ENCODE measurements at places on chromosomes 3 and 15. TPM values are rescaled to one million over a fixed set of nuclear protein-coding genes. Genes with fewer than 3 reads are reported as not detected.

Gene HGD
- 5.9 TPM for total RNA-seq

DNA sequence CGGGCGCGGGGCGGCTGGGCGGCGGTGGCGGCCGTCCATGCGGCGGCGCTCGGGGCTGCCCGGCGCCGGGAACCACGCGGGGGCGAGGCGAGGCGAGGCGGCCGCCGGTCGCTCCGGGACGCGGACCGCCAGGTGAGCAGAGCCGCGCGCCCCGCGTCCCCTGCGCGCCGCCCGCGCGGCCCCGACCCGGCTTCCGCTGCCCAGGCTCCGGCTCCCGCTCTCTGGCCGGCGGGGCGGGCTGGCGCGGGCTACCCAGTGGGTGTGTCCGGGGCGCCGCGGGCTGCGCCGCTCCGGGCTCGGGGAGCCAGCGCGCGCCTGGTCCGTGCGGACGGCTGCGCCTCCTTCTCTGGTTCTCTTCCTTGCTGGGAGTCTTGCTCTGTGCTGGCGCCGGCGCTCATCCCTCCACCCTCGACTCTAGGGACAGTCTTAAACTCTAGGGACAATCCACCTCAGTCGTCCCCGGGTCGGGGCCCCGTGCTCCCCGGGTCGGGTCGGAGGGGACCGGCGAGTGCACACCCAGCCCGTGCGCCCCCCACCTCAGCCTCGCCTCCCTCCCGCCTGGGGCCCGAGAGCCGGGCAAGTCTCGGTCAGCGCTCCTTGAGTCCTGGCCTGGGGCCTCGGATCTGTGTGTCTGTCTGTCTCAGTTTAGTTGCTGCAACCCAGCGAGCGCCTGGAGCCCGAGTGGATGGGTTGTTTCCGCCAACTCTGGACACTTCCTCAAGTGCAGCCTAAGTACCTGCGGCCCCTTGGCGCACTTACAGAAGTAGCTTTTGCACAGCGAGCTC lies 488 bp downstream of the THSD4 start:
- DNase-seq, result no peak

DNA sequence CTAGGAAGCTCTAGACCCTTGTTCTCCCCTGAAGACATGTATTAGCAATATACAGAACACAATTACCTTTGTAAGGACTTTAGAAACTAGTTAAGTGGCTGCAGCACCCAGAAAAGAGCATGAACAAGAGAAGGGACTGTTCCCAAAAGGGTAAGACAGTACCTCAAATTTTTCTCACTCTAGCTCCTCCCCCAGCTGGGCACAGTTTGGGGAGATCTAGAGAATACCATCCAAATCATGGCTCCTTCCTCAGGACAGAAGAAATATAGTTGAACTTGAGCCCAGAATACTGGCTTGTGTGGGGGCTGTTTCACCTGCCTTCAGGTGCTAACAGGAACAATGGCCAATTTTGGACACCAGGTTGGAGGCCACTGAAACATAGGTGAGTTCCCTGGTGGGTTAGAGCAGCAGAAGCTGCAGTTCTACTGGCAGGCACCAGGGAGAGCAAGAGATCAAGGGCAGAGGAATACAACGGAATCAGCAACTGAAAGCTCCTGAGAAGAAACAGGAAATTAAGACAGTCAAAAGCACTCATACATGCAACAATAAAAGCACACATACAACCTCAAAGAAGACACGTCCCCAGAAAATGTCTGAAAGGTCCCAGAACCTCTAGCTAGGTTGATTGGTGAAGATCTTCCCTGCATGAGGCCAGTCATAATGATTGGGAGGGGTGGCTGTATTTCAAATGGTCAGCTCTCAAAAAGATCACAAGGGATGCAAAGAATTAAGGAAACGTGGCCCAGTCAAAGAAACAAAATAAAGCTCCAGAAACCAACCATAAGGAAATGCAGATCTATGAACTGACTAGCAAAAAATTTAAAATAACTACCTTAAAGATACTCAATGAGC lies 104.9 kb upstream of the ASB14 start:
- peak; percentile 4 for DNase-seq

GRCh38 chr3:71086777-71087142 lies 496.8 kb downstream of the FOXP1 start:
- no peak for DNase-seq
